ENCODE measurements at places on chromosomes 4 and X. TPM values are rescaled to one million over a fixed set of nuclear protein-coding genes. Genes with fewer than 3 reads are reported as not detected.

Gene MAB21L2
- 1.2 TPM for total RNA-seq

Gene RELL1
- total RNA-seq = 96.4 TPM

Gene NDST3
- not detected for total RNA-seq

DNA sequence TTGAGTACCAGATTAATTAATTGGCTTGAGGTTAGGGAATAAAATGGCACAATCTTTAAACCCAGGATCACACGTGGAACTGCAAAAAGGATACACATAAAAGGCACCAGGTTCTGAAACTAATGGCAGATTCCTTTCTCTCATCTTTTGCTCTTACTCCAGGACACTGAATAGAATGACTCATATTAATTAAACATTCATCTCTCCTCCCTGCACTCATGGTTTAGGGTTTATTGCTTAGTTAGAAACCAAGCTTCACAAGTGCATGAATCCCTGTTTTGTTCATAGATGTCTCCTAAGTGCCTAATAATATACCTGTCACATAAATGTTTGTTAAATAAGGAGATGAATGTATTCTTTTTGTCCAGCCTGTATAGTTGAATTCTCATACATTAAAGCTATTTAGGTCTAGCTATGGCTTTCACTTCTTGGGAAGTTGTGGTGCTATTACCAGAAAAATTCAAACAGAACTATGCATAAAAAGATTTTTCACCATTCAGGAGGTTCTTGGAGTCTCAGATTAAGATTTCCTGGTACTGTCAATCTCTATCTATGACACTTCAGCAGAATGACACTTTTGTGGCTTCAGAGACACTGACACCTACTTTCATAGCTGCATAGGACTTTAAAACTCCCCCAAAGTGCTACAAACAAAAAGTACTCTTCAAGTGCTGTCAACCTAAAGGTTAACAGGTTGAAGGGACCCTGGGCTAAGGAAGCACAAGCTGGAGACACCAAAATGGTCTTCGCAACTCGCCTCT, 7.4 kb downstream of the CORIN start:
- no peaks in the 10 kb centered on the region for H3K36me3 ChIP-seq
- DNase-seq = no peak
- H3K27me3 ChIP-seq = no peaks in the 10 kb centered on the region
- H3K4me1 ChIP-seq = no peaks in the 10 kb centered on the region

DNA sequence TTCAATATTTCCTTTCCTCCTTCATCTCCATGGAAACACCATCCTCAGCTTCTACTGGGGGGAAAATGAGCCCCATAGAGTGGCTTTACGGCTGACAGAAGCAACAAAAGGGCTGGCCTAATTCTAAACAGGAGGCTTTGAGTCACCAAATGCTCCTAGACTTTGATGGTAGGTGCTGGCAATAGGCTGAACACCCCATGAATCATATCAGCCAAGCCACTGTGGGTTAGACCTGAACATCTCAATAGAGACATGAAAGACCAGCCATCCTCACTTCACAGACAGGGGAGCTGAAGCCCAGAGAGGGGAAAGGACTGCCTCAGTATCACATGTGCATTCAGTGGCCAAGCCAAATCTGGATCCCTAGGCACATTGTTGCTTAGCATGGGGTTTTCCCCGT, 107.6 kb downstream of the AMER1 start:
- no peaks in the 10 kb centered on the region for H3K4me1 ChIP-seq
- H3K36me3 ChIP-seq = no peaks in the 10 kb centered on the region
- H3K27me3 ChIP-seq = no peaks in the 10 kb centered on the region
- no peak for DNase-seq

Data from stomach (tissue), 19 donors.